Left renal cortex interstitium (tissue), 4 donors: ENCODE measurements at places on chromosomes 6 and 20. TPM values are rescaled to one million over a fixed set of nuclear protein-coding genes. Genes with fewer than 3 reads are reported as not detected.

DNA sequence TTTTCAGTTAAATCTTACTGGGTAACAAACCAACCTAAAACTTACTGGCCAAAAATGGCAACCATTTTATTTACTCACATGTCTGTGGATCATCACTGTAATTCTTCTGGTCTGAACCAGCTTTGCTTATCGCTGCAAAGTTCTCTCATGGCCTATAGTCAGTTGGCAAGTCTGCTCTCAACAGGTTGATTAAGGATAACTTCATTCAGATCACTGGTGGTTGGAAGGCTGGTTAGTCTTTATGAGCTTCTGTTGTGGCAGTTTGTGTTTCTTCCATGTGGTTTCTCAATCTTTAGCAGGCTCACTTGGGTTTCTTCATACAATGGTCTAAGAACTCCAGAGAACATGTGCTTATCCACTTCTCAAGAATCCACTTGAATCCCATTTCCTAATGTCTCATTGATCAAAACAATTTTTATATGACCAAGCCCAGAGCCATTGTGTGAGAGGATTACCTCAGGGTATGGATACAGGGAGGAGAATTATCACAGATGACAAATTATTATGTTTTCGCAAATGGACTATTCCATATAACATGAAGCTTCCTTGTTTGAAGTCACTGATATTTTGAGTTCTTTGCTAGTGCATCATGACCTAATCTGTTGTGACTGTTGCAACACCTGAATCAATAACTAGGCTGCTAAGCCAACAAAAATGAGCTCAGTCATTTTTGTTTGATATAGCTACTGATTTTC, 155.4 kb upstream of the BMP2 start:
- no peak for DNase-seq

DNA sequence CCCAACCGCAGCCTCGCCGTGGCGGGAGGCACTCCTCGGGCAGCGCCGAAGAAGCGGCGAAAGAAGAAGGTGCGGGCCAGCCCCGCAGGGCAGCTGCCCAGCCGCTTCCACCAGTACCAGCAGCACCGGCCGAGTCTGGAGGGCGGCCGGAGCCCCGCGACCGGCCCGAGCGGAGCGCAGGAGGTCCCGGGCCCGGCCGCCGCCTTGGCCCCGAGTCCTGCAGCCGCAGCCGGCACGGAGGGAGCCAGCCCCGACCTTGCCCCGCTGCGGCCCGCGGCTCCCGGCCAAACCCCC, 525 bp downstream of the PNRC1 start:
- no peak for DNase-seq

DNA sequence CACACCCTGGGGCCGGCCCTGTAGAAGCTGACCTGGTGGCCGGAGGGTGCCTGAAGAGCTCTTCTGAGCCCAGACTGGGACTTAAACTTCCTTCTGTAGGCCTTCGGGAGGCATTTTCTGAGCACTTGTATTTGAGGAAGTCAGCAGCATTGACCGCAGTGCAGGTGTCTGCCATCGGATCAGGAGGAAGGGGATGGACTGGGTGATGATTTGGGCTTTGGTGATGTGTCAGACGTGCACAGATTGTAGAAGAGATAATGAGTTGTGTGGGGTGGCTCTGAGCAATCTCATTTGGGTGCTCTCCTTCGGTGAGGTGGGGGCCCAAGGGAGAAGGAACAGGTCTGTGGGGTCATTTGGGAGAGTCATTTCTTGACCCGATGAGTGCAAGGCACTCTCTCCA, 150.9 kb downstream of the ARID1B start:
- no peak for DNase-seq

DNA sequence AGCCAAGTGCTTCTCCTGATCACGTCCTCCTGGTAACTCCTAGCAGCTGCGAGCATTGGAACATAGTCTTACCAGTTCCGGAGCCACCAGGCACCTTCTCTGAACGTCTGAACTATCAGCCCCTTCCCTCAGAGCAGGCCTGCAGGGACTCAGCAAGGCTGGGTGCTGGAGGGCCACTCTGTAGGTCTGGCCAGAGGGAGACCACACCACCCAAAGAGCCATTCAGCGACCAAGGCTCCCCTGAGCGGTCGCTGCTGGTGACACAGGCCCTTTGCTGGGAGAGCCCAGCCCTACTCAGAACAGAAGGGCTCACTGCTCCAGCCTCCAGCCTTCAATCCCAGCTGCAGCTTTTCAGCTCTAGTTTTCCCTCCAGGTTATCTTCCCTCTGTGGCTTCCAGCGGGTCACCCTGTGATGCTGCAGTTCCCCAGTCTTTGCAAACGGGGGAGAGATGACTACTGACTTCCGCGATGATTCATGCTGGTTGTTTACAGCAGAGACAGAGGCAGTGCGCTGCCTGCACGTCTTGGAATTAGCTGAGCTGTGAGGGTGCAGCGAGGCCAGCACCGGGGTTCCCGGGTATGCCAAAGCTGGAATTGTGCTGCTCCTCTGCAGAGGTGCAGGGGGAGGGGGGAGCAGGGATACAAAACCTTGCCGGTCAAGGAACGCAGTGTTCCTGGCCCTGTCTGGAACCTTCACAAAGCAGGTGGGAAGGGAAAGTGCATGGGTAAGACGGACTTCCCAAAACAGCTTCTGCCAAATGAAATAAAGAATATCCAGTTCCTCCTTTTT, 161.4 kb downstream of the LY86 start:
- DNase-seq, result no peak

GRCh38 chr20:34311118-34312023, 8.2 kb upstream of the AHCY start:
- DNase-seq, result no peak

GRCh38 chr6:126123226-126123625, 136.9 kb downstream of the TRMT11 start:
- DNase-seq, result no peak

GRCh38 chr20:17933711-17934110, 34.9 kb downstream of the SNX5 start:
- no peak for DNase-seq

DNA sequence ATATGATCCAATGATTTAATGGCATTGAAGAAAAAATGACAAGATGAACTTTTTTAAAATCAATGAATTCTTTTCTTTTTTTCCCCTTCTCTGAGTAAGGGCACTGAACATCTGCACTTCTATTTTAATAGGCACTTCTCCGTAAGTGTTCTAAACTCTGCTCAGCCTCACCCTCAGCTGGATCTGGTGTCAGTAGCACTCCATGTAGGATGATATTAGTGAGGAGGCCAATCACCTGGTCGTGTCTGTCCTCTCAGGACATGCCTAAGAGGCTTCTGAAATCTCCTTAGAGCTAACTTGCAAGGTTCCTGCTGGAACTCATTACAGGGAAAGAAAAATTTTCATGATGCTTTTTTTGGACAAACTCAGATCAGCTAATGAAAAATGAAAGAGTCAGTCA, 148.6 kb upstream of the MLIP start:
- DNase-seq, result no peak

GRCh38 chr20:9460518-9460917, 53.9 kb upstream of the LAMP5 start:
- no peak for DNase-seq

GRCh38 chr6:74753883-74754600, 451.8 kb downstream of the COL12A1 start:
- DNase-seq, result no peak

DNA sequence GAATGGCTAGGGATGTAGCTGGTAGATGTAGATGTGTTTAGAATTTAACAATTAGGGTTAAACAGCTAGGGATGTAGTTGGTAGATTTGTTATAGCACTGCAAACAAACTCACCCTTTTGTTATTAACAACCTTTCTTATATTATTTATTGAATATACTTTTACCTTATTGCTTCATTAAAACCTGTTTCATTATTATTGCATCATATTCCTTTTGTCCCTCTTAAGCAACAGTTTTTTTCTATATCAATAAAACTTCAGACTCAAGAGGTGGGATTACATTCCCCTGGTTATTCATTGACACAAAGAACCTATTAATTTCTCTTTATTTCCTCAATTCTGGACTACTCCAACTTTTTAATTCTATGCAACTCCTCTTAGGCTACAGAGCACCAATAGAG, 661.2 kb downstream of the EYS start:
- no peak for DNase-seq

GRCh38 chr20:54543369-54543768, 68.0 kb downstream of the DOK5 start:
- no peak for DNase-seq

- DNase-seq, result no peak
These were observed 31.6 kb downstream of the GJA10 start for GRCh38 chr6:89925826-89926225.

DNA sequence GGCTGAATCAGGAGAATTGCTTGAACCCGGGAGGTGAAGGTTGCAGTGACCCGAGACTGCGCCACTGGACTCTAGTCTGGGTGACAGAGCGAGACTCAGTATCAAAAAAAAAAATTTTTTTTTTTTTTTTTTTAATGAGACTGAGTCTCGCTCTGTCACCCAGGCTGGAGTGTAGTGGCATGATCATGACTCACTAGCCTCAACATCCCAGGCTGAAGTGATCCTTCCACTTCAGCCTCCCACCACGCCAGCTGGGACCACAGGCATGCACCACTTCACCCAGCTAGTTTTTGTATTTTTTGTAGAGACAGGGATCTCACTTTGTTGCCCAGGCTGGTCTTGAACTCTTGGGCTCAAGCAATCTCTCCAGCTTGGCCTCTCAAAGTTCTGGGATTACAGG, 53.3 kb downstream of the MYO6 start:
- DNase-seq, result no peak

- DNase-seq, result no peak
These were observed 96.1 kb upstream of the MAN1A1 start for GRCh38 chr6:119445666-119446065.

DNA sequence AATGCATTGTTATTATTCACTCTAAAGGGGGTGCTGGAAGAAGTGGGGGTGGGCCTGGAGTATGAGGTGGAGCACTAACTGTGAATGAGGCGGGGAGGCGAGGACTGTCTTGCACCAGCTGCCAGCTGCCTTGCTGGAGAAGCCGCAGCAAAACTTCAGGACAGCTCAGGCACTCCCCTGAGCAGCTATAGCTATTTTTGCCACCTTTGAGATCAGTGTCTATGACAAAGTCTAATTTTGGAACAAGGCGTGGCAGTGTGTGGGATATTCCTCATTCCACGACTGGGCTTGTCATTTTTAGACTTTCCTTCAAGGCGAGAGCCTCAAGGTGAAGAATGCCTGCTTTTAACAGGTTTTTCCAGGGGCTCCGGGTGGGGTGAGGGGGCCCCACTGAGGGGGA, 143.8 kb downstream of the DOK5 start:
- DNase-seq, result no peak

GRCh38 chr6:160132297-160132637, 10.7 kb downstream of the SLC22A1 start:
- no peak for DNase-seq

Gene BANF2
- not detected for polyA plus RNA-seq

Gene SLC22A23
- 9.9 TPM for polyA plus RNA-seq

Gene CD93
- polyA plus RNA-seq, result 40.4 TPM

Gene ARG1
- polyA plus RNA-seq, result not detected

Gene CNR1
- 0.87 TPM for polyA plus RNA-seq

Gene CDK19
- 33.3 TPM for polyA plus RNA-seq

Gene TXLNB
- polyA plus RNA-seq, result 1.8 TPM

Gene PLAGL1
- polyA plus RNA-seq, result 119 TPM

Gene SH3BGRL2
- polyA plus RNA-seq, result 31.3 TPM

Gene C2
- 3.3 TPM for polyA plus RNA-seq

Gene JARID2
- polyA plus RNA-seq, result 33.0 TPM

Gene TRIM31
- not detected for polyA plus RNA-seq
